Stomach (tissue), 19 donors: ENCODE measurements at places on chromosomes 12 and 14.
A peak's percentile ranks its signal among the peaks of the same experiment; 100 is the strongest.

DNA sequence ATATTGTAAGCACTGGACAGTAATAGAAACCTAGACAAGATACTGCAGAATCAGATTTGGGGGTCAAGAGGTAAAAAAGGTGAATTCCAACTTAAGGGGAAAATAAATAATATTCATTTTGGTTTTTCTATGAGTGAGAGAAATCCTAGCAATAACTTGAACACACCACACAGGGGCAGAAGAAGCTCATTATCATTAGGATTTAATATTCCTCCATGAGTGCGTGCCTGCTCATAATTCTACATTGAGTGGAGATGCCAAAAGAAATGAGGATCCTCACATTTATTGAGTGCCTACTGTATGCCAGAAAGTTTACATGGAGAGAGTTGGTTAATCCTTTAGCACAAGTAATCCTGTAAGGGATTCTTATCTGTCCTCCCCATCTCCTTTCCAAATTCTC is 40.5 kb upstream of the C14orf132 start:
- no peak for DNase-seq

DNA sequence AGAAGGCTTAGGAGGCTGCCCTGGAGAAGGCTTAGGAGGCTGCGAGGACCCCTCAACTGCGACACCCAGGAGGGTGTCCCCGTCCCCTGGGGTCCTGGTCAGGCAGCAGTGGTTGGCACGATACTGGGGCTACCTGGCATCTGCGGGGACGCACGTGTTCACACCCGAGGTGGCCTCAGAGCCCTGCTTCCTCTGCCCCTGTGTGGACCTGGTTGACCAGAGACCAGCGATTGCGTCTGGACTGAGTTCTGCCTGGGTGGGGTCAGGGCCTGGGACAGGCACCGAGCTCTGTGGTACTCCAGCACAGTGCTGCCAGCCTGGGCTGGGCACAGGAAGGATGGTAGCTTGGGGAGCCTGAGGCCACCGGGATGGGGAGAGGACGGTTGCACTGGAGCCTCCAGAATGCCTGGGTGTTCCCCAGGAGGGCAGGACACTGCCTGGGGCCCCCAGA is 735 bp downstream of the ASPG start:
- peak; percentile 7 for DNase-seq

DNA sequence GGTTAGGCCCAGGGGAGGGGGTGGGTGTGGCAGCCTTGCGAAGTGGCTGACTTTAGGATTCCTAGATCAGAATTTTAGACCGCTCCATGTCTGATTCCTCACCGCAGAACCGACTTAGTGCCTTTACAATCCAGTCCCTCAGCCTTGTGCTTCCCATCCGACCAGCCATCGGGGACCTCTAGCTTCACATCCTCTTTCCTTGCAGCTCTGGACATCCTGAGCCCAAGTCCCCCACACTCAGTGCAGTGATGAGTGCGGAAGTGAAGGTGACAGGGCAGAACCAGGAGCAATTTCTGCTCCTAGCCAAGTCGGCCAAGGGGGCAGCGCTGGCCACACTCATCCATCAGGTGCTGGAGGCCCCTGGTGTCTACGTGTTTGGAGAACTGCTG is 557 bp downstream of the COPS7A start:
- peak; percentile 27 for DNase-seq

GRCh38 chr12:68871921-68872320 is 61.0 kb downstream of the CPM start:
- DNase-seq, result peak; percentile 32

GRCh38 chr12:23950775-23951451 is 1.4 kb upstream of the SOX5 start:
- DNase-seq, result peak; percentile 53

DNA sequence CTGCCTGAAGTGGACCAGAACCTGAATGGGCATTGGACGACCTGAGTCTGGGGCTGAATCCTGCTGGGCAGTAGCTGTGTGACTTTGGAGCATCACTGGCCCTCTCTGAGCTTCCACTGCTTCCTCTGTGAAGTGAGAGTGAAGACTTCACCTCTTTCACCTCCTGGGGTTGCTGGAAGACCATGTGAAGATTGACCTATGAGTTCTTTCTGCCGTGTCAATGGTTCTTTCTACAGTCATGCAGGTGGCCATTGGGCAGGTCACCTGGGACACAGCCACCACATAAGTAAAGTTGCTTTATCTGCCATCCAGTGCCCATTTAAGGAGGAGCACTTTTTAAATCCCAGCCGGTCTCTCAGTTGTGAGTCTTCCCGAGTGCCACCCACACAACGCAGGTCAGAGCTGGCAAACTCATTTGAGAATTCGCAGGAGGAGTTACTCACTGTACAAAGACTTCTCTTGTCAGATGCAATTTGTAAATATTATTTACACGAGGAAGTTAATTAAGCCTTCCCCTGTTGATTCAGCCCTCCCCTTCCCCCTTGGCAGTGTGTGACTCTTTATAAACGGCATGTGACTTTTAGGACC is 74.8 kb upstream of the TCL1B start:
- no peak for DNase-seq

- no peak for DNase-seq
These were observed 16.0 kb upstream of the SERPINA4 start for GRCh38 chr14:94545131-94545841.

GRCh38 chr12:124827588-124828184 is 36.0 kb downstream of the SCARB1 start:
- no peak for DNase-seq

DNA sequence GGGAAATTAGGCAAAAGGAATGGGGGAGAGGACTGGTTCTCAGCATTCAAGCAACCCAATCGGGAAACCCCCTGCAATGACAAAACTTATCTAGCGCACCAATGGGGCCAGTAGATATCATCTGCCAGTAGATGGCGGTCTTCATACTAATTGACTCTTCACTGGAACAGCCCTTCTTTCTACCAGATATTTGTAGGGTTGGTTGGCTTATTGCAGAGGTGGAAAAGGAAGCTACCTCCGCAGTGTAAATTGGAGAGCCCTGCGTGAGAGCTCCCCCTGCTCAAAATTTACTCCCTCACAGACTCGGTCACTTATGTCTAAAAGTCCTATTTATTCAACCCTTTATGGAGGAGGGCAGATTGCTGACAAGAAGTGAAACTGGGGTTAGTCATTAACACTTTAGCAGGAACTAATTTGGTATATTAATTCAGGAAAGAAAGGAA is 166.1 kb upstream of the CCND2 start:
- no peak for DNase-seq

DNA sequence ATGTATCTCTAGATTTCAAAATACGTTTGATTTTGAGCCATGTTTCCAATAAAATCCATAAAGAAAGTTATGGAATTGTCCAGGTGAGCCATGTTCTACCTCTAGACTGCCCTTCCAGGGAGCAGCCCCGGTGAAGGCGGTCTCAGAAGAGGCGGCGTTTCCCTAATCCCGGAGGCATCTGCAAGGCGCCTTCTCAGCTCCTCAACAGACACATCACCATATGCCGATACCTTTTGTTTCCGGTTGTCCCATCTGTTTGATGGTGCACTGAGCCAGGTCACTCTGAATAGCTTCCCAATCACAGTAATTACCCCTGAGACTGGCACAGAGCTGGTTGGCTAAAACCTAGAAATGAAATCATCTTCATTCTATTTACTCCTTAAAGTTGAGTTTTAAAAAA is 305.5 kb upstream of the FKBP4 start:
- DNase-seq, result no peak
